Activated CD4-positive, alpha-beta T cell treated with anti-CD3 and anti-CD28 coated beads, Interleukin-2, amount 10 ng/mL, durations not matched to agents 7 days and 5 days (primary cell): ENCODE measurements at places on chromosomes 16 and 17.

GRCh38 chr17:46795379-46795952 lies 23.0 kb downstream of the WNT3 start:
- no peak for DNase-seq

GRCh38 chr17:39765766-39766165 lies 28.0 kb downstream of the GRB7 start:
- DNase-seq = no peak

- DNase-seq = no peak
Measured at GRCh38 chr17:37342589-37342988, 33.2 kb upstream of the C17orf78 start.

GRCh38 chr16:84198401-84198800 lies 7.4 kb downstream of the ADAD2 start:
- no peak for DNase-seq
